Left hindlimb (tissue), 1 donor: ENCODE measurements at places on chromosomes 2 and 18.

DNA sequence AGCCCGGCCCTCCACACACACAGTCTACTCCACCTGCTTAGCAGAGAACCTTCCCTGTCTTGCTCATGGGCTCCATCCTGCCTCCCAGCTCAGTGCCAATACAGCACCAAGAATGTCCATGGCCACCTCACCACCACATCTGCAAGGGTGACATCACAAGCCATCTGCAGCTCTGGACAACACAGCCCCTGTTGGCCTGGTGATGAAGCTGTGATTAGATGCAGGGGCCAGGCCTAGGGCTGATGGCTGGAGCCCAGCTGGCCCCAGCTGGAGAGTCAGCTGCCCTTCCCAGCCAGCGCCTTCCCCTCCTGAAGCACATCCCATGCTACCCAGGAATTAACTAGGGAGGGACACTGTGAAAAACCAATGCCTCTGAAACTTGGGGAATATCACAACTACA is 91.1 kb downstream of the TTC32 start:
- peak; percentile 62 for DNase-seq

GRCh38 chr2:80312282-80312839 is 7.8 kb upstream of the LRRTM1 start:
- no peak for DNase-seq

GRCh38 chr2:102764083-102764482 is 2.3 kb downstream of the TMEM182 start:
- DNase-seq: no peak

DNA sequence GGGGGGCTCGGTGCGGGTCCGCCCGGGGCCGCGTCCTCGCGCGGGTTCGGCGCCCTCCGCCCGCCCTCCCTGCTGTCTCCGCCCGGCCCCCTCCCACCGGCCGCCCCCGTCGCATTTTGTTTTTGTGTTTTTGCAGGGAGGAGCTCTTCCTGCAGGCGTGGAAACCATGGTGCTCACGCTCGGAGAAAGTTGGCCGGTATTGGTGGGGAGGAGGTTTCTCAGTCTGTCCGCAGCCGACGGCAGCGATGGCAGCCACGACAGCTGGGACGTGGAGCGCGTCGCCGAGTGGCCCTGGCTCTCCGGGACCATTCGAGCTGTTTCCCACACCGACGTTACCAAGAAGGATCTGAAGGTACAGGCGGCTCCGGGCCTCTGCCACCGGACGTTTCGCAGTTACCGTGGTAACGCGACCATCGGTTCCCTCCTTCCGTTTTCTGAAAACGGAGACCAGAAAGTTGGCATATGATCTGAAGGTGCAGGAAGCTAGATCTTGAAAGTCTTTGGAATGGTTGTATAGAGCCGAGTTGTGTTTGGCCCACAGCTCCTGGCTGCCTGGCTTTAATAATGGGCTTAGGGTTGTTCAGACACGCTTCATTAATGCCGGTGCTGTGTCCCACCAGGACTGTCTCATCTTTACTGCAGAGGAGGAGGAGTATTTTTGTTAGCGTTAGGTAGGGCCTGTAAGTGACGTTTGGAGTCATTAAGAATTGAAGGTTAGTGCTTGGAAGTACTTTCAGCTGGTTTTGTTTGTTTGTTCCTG is 891 bp downstream of the KDM3A start:
- DNase-seq: peak; percentile 83

DNA sequence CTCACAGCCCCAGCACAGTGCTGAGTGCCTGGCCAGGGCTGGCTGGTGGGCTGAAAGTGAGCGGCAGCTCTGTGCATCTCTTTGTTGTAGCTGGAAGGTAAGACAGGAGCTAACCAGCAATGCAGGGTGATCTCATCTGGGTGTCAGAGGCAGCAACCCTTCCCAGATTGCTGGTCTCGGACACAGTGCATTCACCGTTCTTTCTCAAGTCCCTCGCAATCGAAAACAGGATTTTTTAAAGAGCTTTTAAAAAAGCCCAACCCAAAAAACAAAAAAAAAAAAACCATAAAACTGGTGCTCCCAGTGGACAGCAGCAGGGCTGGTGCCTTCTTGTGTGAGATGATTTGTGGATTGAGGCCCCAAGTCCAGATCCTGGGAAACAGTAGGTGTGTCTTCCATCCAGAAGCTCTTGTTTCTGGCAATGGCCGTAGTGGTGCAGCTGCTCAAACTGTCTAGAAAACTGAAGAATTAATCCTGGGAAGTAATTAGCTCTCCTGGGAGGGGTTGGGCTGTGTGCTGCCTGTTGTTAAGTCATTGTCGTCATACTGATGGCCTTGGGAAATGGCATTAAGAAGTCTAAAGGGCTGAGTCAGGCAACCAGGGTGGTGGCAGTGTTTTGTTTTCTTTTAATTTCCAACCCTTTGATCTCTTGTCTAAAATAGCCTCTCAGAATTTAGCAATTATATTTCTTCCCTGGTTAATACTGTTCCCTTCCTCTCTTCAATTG is 156.7 kb downstream of the KLHL29 start:
- peak; percentile 69 for DNase-seq

- DNase-seq: no peak
Measured at GRCh38 chr18:63604791-63605567, 17.8 kb downstream of the SERPINB13 start.

DNA sequence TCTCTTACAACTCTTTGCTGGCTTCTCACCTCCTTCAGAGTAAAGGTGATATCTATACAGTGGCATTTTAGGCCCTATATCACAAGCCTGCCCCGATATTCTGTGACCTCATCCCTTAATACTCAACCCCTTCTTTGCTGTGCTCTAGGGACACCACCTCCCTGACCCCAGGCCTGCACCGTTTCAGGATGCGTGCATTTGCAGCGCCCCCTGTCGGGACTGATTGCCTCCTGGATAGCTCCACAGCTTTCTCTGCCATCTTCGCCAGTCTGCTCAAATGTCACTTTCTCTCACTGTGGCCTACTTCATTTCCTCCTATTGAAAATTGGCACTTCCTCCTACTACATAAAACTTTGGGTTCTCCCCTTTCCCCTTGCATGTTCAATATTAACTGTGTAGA is 289.6 kb downstream of the SOCS6 start:
- no peak for DNase-seq

DNA sequence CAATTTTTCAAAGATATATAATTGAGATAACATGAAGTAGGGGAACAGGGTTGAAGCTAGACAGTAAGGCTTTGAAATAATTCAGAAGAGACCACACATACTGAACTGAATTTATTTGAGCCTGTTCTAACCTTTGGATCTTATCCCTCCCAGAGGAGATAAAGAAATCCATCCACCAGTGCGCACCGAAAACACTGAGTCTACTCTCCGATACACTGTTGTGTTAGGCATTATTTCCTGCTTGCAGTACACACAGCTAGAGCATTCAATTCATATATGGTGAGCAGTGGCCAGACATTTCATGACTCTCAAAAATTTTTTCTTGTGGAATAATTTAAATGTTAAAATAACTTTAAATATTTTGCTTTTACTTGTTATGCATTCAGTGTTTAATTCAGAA is 342.7 kb downstream of the GPD2 start:
- no peak for DNase-seq

- no peak for DNase-seq
Measured at GRCh38 chr18:69998523-69998987, 50.9 kb upstream of the CD226 start.

DNA sequence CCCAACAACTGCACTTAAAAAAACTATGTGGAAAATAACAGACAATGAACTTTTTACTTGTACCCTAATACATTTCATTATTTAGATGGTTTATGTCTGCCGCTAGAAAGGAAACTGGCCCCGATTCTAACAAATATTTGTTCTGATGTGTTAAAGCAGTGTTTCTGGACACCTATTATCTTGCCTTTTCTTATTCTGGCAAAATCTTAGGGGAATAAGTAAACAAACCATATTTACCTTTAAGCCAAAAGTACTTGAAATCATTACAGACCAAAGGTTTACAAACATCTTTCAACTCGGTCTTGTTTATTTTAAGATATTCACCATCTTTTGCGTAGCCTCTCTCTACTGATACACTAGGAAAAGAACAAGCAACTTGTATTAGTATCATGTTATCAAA is 11.8 kb upstream of the DLX1 start:
- no peak for DNase-seq

GRCh38 chr2:117502121-117502520 is 312.4 kb upstream of the DDX18 start:
- DNase-seq: no peak

- DNase-seq: no peak
Measured at GRCh38 chr2:160213511-160213910, 13.4 kb upstream of the ITGB6 start.

GRCh38 chr2:158773121-158773520 is 22.0 kb upstream of the DAPL1 start:
- no peak for DNase-seq

GRCh38 chr18:23761941-23762340 is 72.7 kb downstream of the LAMA3 start:
- no peak for DNase-seq

DNA sequence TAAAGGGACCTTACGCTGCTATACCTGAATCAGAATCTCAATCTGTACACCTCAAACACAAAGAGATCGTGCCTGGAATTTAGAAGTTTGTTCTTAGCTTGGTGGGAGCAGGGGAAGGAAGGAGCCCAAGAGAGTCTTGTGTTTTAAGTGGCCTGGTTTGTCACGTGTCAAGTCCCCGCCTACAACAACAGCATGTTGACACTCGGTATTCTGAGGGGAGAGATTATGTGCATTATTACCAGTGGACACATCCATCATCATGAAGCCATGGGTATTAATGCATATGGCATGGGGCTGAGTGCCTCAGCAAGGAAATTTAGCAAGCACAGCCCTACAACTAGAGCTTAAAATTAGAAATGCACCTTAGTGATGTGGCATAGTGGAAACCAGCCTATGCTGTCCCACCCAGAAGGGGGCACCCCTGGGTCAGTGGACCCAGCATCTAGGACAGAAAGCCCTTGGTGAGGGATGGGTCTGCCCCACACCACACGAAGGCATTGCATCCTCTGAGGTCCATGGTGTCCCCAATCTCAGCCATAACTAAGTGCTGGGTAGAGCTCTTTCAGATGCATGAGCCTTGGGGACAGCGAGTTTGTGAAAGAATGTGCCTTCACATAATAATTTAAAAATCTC is 138.7 kb downstream of the MGAT5 start:
- DNase-seq: no peak

- DNase-seq: peak; percentile 84
Measured at GRCh38 chr2:219460424-219460926, 25.8 kb downstream of the SPEG start.

DNA sequence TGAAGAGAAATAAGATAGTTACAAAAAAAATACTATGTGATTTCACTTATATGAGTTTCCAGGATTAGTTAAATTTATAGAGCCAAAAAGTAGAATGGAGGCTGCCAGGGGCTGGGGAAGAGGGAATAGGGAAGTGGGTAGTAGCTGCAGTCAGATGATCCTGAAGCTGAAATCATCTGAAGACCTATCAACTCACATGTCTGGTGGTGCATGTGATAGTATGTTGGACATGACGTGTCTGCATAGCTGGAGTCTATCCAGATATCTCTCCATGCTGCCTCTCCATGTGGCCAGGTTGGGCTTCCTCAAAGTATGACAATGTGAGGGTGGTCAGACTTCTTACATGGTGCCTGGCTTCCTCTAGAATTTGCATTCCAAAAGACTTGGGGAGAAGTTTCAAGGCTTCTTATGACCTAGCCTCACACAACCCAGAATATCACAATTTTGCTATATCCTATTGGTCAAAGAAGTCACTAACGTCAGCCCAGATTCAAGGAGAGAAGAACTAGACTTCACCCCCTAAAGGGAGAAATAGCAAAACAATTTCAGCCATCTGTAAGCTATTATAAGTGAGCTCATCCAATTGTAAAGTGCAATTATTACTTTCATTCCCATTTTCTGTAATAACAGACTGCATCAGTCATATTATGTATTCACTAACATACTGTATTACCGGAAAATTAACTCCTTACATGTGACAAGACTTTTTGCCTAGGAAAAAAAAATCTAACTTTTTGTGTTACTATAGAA is 14.0 kb upstream of the ZNF396 start:
- DNase-seq: no peak

GRCh38 chr2:56185582-56186046 is 1.8 kb downstream of the CCDC85A start:
- DNase-seq: peak; percentile 61

- DNase-seq: no peak
Measured at GRCh38 chr2:17615728-17616351, 75.3 kb downstream of the VSNL1 start.

- DNase-seq: no peak
Measured at GRCh38 chr2:62459106-62459505, 46.9 kb downstream of the TMEM17 start.

- peak; percentile 13 for DNase-seq
Measured at GRCh38 chr2:23622966-23623675, 238.1 kb downstream of the KLHL29 start.

- no peak for DNase-seq
Measured at GRCh38 chr2:231342061-231342711, 53.3 kb upstream of the B3GNT7 start.

DNA sequence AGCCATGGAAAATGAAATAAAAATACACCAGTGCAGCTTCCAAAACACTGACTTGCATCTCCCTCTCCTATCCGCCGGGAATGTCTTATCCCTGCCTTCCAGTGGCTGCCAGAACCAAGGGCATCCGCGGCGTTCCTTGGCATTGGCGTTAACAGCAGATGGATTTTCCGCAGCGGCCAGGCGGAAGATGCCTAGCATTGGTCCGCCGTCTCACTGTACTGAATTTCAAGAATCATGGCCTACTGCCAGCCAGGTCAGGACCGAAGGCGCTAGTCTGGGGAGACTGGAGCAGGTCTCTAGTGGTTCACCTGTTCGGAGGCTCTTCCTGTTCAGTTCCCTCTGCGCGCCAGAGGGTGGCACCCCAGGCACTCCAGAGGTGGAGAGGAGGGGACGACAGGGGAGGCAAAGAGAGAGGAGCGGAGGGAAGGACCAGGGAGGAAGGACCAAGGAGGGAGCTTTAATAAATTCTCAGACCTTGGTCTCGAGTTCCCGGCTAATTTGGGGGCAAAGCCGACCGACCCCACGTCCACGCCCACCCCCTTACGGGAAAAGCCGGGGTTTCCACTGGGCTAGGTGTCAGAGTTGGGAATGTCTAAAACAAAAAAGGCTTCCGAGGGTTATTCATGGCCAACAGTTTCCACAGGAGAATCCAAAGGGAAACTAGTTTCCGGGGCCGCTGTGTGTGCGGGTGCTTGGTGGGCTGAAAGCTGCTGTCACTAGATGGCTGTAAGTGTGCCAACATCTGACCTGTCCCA is 3.7 kb upstream of the BCL2L11 start:
- peak; percentile 69 for DNase-seq

GRCh38 chr18:61972389-61973264 is 79.8 kb upstream of the RNF152 start:
- DNase-seq: no peak
